ENCODE measurements at places on chromosomes 2 and 18.
A peak's percentile ranks its signal among the peaks of the same experiment; 100 is the strongest.

DNA sequence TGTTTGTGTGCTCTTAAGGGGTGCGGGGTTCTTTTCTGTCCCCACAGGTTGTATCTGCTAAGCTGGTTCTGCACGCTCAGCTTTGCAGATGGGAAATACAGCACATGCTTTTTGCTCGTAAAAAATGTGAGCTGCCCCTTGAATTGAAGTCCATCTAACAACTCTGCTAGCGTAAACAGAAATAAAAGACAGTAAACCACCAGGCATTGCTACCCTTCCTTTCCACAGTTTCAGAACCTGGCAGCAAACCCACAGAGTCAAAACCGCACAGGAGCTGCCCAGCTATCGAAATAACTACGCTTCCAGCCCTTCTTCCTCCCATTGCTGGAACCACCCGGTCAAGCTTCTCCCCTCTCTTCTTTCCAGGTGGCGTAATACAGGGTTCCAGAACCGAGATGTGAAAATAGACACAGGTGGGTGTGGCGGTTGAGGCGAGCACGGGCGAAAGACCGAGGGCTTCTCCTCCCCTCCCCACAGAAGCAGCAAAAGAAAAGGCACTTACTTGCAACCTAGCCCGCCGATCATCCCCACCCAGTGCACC, 479 bp downstream of the SCN9A start:
- no peak for DNase-seq

GRCh38 chr2:28280619-28281018, 112.0 kb upstream of the FOSL2 start:
- peak; percentile 97 for DNase-seq

DNA sequence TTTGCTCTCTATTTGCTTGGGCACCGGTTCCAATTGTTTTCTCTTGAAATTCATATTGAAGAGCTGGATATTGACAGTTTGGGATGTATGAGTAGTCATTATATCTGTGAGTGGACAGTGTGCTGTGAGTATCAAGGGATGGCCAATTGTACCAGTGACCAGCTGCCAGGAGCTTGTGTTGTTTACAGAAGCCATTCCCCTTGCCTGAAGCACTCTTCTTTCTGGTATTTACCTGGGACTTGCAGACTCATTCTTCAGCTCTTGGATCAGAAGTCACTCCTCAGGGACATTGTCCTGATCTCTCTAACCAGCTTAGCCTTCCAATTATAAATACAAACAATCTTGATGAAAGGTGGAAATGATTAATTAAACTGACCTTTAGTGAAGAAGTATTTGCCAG, 438.3 kb upstream of the LRATD1 start:
- DNase-seq, result no peak

DNA sequence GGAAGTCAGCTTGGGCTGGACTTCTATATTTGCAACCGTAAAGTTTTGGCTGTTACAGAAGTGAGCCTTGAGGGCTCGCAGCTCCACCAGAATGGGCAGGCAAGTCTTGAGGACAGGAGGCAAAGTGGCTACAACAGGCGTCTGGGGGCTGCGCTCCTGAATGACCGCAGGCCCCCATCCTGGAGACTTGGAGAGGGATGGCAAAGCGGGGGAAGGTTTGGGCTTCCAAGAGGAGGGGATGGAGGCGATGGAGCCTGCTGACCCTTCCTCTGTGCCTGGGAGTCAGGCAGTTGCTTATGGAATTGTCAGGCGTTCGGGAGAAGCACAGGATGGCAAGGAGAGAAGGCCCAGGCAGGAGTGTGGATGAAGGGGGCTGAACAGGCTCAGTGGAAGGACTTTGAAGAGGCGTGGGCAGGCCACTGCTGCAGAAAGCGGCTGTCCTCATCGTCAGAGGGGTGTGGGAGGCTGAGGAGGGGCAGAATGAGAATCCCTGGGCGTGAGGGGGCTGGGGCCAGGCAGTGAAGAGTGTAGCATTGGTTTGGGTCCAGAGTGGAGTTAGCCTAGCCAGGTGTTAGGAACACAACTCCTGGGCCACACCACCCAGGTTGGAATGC, 72.3 kb downstream of the INHBB start:
- no peak for DNase-seq

GRCh38 chr2:37471994-37472393, 127.6 kb downstream of the QPCT start:
- DNase-seq, result peak; percentile 78

DNA sequence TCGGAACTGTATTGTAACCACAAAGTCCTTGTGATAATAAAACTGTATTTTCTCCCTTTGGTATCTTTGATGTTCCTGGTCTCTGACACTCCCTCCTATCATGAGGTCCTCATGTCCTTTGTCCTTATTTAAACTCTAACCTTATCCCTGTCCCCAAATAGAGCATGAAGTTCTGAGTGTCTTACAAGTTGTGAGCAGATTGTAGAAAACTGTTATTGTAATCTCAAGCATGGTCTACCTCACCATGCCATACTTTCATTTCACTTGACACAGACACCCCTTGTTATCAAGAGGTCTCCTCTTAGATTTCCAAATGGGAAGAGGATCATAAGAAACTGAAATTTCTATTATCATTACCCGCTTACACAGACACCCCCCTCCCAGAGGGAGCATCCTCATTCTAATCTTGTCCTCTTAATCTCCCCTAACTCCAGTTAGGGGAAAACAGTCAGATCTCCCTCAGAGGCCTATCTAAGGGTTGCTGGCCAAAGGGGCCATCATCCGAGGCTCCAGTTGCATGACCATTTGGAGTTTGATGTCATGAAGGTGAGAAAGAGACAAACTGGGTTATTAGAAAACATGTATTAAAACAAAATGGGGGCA, 29.0 kb downstream of the MYO3B start:
- DNase-seq, result no peak

- no peak for DNase-seq
These were observed 825.2 kb downstream of the METTL4 start for GRCh38 chr18:1746131-1746530.

DNA sequence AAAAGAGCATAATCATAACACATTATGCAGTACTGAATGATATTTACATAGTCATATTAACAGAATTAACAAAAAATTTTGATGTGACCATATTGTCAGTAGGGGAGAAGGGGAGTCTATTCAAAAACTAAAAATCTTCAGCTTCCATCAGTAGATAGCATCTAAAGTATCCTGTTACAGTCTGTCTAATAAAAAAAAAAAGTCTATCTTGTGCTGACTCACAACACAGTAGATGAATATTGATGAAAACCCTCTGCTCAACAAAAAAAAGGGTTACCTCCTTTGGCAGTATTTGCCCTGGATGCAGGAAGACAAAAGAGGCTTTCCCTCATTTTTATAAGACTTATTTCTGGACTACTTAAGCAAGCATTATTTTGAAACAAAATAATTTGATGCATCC, 27.3 kb downstream of the GRB14 start:
- DNase-seq, result no peak

DNA sequence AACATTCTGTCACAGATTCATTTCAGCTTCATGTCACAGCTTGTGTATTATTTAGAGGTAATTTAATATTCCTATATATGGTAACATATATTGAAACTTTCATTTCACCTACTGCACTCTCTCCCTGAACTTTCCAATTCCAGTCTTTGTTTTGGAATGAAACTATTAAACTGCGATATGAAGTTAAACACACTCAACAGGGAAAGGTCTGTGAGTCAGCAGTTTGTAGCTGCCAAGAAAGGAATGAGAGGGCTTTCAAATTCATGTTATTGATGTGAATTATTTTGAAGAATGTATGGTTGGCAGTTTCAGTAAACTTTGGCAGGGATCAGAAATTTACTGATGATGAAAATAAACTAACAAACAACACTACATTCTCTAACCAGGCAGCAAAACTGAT, 148.3 kb downstream of the HNMT start:
- DNase-seq, result no peak

- DNase-seq, result no peak
These were observed 21.1 kb downstream of the KIF5C start for GRCh38 chr2:148896136-148896535.

GRCh38 chr2:63058921-63059792, 8.5 kb downstream of the OTX1 start:
- DNase-seq, result no peak

DNA sequence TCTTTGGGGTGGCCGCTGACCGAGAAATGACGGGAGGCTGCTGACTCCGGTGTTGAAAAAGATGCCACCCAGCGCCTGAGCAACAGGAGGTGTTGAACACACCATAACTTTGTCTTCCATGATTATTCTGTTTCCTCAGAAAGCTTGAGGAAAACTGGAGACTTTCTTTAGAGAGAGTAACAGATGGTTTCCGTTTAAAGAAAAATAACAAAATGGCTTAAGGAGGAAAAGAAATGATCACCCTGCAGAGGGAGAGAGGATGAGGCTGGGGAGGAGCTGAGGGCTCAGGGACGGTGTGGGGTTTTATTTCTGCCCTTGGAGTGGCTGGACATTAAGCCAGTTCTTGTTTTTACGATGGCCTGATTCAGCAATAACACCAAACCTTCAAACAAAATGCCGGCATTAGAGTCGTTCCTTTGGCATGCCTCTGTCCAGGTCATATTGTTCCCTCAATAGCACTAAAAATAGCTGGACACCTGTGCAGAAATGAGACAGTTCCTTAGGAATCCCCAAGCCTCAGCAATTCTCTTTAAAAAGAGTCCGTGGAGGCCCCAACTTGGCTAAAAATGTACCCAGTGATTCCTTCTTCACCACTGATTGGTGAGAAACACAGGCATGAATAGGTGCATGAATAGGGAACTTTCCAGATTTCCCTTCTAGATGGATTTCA, 182.4 kb downstream of the ALPK2 start:
- peak; percentile 27 for DNase-seq

- no peak for DNase-seq
These were observed 199.6 kb downstream of the AFF3 start for GRCh38 chr2:99942561-99943347.

DNA sequence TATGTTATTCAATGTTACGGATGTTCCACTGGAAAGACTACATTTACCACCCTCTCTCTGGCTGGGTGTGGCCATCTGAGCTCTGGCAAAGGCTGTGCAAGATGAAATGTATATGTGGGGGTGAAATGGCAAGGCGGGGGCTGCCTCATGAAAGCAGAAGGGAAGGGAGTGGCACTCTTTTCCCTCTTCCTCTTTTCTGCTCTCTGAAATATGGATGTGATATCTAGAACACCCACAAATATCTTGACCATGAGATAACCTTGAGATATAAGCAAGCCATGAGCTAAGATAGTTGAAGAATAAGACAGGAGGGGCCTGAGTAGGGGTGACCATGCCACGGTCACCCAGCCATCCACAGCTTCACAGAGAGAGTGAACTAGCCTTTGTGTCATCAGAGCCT, 367.8 kb upstream of the ID2 start:
- no peak for DNase-seq

GRCh38 chr18:9992300-9992972, 78.6 kb downstream of the VAPA start:
- no peak for DNase-seq

- DNase-seq, result no peak
These were observed 206.0 kb downstream of the MGAT5 start for GRCh38 chr2:134459706-134460406.

GRCh38 chr2:238337846-238338245, 17.5 kb downstream of the TRAF3IP1 start:
- DNase-seq, result no peak

- no peak for DNase-seq
These were observed 276.3 kb downstream of the TSN start for GRCh38 chr2:122031544-122032263.

DNA sequence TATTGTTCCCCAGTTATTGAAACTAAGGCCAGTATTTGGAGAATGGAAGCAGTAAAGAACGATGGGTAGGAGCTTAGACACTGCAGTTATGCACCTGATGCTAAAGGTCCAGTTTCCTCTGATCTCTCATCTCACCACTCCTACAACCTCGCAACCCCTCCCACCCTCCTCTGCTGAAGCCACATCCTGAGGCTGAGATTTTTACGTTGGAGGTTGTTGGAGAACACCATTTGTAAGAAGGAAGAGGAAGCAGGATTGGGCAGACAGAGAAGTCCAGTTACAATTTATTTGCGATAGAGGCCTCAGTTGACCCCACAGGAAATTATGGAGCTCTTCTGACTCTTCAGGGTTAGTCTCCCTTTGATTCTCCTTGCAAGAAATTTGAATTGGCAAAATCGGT, 54.3 kb upstream of the NDUFV2 start:
- DNase-seq, result no peak

- DNase-seq, result no peak
These were observed 6.7 kb upstream of the ACAA2 start for GRCh38 chr18:49819823-49820671.

GRCh38 chr2:215028231-215028630, 110.2 kb downstream of the ABCA12 start:
- peak; percentile 26 for DNase-seq

DNA sequence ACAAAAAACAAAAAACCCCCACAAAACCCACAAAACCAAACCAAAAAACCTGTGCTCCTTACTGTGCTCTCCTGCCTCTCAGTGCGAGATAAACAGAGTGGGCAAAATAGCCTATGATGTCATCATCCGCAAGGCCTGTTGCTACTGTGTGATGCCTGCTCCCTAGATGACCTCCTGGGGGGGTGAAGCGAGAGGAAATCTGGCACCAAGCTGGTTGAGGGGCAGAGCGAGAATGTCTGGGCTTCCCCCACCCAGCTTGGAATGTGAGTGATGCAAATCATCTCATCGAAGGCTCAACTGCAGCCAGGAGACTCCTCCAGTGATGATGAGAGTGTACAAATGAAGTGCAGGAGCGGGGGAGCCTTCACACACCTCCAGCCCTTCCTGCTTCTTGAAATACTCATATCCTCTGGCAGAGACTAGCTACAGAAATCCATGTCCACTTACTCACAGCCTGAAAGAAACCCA, 57.7 kb upstream of the MAP4K3 start:
- DNase-seq, result peak; percentile 100

DNA sequence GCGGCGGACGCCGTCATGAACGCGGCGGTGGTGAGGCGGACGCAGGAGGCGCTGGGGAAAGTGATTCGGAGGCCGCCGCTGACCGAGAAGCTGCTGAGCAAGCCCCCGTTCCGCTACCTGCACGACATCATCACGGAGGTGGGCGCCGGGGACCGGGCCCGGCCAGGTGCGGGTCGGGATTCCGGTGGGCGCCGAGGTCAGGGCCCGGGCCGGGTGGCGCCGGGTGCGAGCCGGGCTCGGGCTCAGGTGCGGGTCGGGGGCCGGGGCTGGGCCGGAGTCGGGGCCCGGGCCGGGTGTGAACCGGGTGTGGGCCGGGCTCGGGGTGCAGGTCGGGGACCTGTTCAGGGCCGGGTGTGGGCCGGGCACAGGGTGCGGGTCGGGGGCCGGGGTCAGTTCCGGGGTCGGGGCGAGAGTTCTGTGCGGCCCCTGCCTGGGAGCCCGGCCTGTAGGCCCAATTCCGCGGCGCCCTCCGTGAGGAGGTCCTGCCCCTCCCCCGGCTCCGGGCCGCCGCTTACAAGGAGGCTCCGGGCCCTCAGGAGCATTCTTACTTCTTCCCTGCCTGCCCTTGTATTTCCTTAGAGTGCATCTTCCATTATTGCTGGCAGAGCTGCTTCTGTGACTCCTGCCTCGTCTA, 447 bp downstream of the TRAF3IP1 start:
- DNase-seq, result no peak

- no peak for DNase-seq
These were observed 113.7 kb downstream of the SRBD1 start for GRCh38 chr2:45497355-45497754.
